ENCODE measurements at places on chromosomes 16 and 17. TPM values are rescaled to one million over a fixed set of nuclear protein-coding genes. Genes with fewer than 3 reads are reported as not detected.

Gene KCNJ18
- not detected for total RNA-seq

Gene CD300A
- total RNA-seq: 8.2 TPM

Gene CHAD
- total RNA-seq: 0.22 TPM

Gene PRSS36
- 4.1 TPM for total RNA-seq

Gene WNT3
- 0.38 TPM for total RNA-seq

Gene DBNDD1
- 16.3 TPM for total RNA-seq

Gene TTYH2
- 7.1 TPM for total RNA-seq

Gene FZD2
- 4.7 TPM for total RNA-seq

Gene HBQ1
- total RNA-seq: not detected

Gene SEPHS2
- 82.3 TPM for total RNA-seq

Gene SDK2
- total RNA-seq: 2.4 TPM

Gene CEP295NL
- total RNA-seq: 3.6 TPM

Gene CMTM3
- 22.9 TPM for total RNA-seq

Gene IRF8
- 33.3 TPM for total RNA-seq

Gene AANAT
- total RNA-seq: not detected

Gene OR4D1
- total RNA-seq: 0.06 TPM
